ENCODE measurements at places on chromosomes 1 and 21.

GRCh38 chr1:226643611-226644540, 95.2 kb downstream of the ITPKB start:
- DNase-seq: no peak

GRCh38 chr1:227734856-227735538, at the start of the genes JMJD4 and SNAP47:
TSS of gene JMJD4 (minus strand) at chr1:227735302. CDS start at chr1:227735273, 29 bp downstream.
TSS of gene SNAP47 (plus strand) at chr1:227735435. CDS start at chr1:227747737, 12,302 bp downstream.
- peak; percentile 96 for DNase-seq

DNA sequence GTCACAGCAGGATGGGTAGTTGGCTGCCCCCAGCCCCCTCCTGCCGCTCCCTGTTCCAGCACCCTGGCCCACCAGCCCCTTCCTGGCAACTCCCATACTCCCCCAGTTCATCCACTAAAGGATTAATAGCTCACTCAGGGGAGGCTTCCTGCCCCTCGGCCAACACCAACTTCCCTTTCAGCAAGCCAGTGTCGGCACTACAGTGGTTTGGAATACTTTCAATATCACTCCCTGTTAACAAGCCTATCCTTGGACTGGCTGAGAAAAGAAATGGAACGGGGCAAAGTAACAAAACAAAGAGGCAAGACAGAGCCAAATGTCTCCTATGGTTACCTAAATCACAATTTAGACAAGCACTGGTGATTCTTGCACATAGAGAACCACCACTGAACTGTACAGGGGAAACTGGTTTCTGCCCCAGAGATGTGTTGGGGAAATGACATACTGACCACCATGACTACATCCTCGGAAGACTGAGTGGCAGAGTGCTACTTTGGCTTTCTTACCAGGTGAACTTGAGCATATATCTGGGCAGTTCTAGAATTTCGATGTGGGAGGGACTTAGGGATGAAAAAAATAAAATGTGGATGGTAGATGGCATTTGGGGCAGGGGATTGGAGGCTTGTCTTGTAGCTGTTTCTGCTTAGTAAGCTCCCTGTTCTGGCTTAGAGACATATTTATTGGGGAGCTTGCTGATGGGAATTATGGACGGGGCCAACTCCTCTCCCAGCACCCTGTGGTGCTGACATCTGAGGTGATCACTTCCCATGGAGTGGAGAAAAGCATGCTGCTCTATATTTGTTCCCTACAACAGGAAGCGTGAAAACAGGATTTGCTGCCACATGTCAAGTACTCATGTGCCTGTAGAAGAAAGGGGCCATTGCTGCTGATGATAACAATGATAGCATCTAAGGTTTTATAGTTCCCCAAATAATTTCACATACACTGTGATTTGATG, 7.1 kb upstream of the CAPN2 start:
- DNase-seq: no peak

DNA sequence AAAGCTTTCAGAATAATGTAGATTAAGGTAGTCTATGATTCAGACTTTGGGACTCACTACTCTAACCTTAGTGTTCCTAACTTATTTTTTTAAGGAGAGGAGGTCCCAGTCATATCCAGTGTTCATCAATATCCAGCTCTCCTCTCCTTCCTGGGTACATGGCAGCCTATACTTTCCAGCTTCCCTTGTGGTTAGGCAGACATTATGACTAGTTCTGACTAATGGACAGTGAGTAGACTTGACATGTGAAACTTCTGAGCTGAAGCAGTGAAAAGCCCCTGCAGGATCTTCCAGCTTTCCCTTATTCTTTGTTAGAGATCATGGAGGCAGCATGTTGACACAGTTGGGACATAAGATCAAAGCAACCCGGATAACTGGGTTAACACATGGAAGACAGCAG, 144.2 kb downstream of the PTPRU start:
- DNase-seq: no peak

DNA sequence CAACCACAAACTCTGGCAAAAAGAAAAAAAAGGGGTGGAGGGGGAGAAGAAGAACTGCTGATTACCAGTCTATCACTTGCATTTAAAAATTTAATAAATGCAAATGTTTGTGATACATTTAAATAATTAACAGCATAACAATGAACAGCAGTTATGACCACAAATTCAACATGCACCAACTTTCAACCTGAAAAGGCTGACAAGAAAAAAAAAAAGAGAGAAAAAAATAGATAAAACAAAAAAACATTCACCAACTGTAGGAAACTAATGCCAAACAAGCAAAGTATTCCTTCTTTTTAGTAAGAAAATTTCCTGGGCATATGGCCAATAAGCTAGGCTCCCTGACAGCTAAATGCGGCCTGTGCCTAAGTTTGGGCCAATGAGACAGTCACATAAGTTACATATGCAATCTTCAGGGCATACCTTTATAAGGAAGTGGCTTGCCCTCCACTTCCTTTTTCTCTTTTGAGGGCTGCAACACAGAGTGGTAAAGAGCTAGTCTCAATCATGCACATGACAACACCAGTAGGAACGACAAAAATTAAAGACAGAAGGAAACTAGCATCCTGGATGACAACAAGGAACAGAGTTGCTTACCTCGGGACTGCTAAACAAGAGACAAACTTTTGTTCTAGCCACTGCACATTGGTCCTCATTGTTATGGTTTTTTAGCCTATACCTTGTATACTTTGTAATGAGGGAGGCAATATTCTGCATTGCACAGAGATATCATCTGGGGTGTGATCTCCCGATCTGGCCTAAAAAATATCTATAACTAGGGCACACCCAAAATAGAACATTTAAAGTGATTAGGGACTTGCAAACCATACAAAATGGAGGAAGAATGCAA, 24.2 kb upstream of the PHTF1 start:
- DNase-seq: no peak

DNA sequence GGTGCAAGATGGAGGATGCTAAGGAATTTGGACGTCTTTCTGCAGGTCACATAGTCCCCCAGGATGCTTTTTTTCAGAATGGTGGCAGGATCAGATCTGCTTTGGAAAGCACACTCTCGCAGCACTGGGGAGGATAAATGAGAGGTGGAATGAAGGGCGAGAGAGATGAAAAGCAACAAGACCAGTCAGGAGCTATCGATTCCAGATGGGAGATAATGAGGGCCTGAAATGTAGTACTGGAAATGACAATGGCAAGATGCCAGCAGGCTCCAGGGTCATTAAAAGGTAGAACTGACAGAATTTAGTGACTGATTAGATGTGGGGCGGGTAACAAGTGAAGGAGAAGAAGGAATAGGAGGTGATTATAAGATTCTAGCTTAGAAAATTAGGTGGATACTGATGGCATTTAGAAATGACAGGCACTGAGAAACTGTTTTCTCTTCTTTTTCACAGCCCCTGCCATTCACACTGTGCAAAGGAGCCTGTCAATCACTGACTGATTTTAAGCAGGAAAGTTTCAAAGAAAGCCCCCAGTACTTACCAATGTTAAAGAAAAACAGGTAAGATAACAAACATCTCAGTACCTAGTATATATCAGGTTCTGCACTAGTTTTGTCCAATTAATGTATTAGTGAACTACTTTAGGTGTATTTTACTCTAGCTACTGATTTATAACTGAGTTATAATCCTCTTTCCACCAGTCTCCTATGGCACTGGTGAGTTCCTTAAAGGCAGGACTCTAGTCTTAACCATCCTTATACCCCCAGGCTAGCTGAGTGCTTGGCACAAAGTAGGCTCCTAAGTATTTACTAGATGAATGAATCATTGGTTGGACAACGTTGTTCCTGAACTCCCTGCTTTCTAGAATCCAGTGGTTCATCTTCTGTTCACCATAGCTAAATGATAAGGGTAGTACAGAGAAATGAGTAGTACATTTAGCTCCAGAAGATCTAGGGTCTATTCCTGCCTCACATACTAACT, 9.2 kb downstream of the PIGM start:
- DNase-seq: no peak

DNA sequence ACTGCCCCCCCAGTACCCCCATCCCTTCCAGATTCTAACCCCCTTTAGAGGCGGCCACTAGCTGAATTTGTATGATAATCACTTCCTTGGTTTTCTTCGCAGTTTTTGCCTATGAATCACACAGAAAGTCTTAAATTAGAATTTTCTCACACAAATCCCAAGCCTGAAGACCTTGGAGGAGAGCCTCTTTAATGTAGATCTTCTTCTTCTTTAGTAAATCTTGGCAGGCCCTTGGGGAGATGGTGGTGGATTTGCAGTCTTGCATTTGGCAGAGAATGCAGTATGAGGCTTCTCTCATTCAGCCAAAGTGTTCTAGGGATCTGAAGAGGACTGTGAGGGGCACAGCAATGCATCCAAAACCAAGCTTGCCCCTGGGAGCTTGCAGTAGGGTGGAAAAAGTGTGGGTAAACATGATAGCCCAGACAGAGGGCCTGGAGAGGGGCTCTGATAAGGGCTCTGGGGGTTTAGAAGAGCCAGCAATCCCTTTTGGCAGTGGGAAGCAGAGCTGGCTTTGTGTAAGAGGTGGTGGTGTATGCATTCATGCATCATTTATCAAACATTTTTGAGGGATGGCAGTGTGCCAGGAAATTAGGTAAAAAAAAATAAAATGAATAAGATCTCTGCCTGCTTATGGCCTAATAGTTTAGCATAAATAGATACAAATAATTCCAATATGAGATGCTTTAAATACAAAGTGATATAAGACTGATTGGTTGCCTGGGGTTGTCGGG, 7.7 kb upstream of the CDC42 start:
- DNase-seq: no peak

GRCh38 chr1:51924455-51924854, 45.9 kb upstream of the NRDC start:
- no peak for DNase-seq

DNA sequence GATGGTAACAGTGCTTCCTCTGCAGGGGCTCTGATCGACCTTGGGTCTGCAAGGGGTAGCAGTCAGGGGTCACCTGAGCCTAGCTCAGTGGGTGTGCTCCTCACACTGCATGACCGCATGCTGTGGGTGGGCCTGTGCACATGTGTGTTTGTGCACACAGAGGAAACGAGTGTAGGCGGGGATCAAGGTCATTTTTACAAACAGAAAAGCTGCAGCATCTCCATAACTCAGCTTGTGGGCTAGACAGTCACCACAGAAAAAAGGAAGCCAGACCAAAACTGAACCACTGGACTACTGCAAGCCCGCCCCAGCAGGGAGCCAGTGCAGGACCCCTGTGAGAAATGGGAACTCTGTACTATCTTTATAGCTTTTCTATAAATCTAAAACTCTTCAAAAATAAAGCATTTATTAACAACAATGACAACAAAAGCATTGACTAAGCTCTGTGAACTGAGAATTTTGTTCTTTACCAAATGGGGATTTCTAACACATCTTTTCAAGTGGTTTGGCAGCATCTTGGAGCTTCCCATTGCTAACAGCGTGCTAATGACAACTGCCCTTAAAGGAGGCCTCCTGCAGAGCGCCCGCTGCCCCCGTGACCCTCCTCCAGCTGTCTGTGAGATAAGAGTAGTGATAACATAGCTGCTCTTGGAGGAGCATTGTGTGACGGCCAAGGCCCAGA, 19.9 kb upstream of the NEK2 start:
- DNase-seq: no peak

DNA sequence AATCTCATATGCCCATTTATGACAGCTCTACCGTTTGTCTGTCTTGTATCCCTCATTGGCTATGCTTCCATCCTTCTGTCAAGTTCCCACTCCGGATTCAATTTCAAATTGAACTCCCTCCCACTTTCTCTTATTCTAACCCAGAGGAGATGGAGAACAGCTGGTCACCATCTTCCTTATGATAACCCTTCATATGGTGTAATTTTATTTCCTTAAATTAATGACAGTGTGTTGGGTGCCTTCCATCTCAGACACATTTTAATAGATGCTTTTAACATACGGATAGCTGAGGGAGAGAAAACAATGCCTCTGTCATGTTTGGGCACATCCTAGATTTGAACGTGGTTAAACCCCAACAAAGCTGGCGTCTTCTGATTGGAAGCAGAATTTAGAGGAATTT, 103.0 kb upstream of the PLXNA2 start:
- no peak for DNase-seq

DNA sequence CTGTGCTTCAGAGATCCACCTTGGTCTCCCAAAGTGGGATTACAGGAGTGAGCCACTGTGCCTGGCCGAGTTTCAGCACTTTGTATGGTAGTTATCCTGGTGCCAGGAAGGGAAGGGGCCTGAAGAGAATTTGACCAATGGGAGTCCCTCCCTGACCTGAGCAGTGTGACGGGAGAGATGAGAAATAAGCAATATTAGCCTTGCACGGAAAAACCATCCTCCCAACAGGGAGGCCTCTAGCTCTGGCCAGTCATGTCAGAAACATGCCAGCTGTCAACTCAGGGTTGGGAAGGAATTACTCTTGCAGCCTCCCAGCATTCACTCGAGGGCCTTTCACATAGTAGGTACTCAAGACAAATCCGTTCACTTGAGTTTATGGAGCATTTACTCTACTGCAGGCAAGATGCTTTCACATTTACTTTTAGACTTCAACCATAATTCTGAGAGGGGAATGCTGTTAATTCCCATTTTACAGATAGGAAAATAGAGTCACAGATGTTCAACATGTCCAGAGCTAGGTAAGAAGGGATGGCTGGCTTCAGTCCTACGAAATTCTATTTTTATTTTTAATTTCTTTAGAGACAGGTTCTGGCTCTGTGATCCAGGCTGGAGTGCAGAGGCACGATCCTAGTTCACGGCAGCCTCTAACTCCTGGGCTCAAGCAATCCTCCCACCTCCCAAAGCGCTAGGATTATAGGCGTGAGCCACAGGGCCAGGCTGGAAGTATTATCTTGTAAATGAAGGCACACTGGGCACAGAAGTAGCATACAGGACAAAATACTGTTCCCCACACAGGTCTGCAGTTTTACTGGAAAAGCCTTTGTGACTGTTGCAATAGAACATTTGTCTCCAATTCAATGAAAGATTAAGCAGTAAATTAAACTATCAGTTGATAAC, 3.2 kb upstream of the ATP13A2 start:
- no peak for DNase-seq

DNA sequence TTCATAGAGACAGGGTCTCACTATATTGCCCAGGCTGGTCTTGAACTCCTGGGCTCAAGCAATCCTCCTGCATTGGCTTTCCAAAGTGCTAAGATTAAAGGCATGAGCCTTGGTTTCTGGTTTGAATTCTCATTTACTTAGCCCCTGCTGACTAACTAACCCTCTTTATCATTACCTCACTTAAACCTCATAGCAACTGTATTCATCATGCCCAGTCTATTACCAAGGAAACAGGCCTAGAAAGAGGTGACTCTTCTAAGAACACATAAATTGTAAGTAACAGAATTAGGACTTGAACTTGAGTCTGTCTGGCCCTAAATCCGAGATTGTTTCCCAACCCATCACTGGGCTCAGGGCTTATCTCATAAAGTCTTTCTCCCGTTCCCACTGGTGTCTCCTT, 44.2 kb downstream of the TMEM53 start:
- no peak for DNase-seq

GRCh38 chr1:200850554-200850953, 22.2 kb upstream of the GPR25 start:
- DNase-seq: no peak

GRCh38 chr1:153231785-153232184, 14.4 kb downstream of the PRR9 start:
- no peak for DNase-seq

DNA sequence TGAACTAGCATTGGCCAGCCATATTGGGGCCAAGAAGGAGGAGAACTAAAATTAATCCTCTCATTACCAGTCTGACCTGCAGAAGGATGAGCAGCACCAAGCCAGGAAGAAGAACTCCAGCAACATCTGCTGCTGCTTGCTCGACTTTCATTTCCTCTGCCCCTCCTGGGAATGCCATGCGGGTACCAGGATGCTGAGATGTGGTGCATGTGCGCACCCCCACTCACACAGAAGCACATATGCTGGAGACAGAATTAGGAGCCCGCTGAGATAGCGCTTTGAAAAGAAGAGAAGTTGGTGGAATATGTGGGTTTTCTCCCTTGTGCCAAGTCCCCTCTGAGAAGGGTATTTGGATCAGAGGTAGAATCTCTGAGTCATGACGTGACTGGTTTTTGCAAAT, 70.4 kb downstream of the PLXNA2 start:
- DNase-seq: no peak
